Mammary epithelial cell (primary cell): ENCODE measurements at places on chromosomes 1 and 21. TPM values are rescaled to one million over a fixed set of nuclear protein-coding genes. Genes with fewer than 3 reads are reported as not detected.

GRCh38 chr1:203316626-203317093 is 11.3 kb downstream of the BTG2 start:
- no peak for DNase-seq

GRCh38 chr1:119374208-119374874 is 5.8 kb downstream of the HAO2 start:
- DNase-seq: peak; percentile 12

- no peak for DNase-seq
Measured at GRCh38 chr1:77051425-77051824, 167.8 kb downstream of the PIGK start.

The INSRR gene
- total RNA-seq: not detected

- peak; percentile 34 for DNase-seq
Measured at GRCh38 chr1:199173356-199173755, 534.5 kb downstream of the PTPRC start.

GRCh38 chr1:240074908-240075307 is 16.8 kb upstream of the FMN2 start:
- no peak for DNase-seq

The KRTAP11-1 gene
- total RNA-seq: not detected

DNA sequence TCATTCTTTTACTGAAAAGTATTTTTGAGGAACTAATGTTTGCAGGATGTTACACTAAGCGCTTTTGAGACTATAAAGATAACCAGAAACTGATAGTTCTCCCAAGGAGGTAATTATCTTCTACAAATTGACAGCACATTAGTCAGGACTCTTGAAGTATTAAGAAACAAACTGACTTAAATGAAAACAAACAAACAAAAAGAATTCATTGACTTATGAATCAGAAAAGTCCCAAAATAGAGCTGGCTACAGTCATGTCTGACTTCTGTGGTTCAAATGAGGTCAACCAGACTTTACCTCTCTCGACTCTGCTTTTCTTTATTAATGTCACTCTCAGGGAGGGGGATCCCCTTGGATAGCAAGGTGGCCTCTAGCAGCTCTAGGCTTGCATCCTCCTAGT is 296.8 kb downstream of the TPR start:
- no peak for DNase-seq

DNA sequence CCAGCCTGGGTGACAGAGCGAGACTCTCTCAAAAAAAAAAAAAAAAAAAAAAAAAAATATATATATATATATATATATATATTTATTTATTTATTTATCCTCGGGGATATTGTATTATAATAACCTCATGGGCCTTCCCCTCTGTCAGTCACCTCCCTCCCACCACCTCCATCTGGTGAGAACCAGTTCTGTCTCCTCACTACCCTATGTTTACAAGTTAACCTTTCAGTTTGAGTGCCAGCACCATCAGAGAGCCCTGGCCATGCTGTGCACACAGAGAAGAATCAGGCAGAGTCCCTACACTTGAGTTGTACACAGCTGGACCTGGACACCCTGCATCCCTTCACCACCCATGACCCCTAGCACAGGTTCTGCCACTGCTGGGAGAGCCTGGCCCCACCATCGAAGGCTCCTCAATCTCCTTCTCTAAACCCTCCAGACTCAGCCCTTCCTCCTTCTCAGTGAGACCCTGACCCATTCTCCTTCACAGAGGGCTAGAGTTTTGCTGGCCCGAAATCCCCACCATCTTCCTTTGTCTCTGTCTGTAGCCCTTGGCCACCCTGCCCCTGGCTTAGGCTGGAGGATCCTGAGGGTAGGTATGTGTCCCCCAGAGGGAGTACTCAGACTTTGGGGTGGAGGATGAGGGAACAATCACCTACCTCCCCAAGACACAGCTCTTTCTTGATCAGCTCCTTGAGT is 1.2 kb downstream of the S100A5 start:
- no peak for DNase-seq

The NPL gene
- 3.3 and 5.5 TPM in 2 replicates for total RNA-seq

- DNase-seq: no peak
Measured at GRCh38 chr1:28286111-28286510, 26.8 kb downstream of the SESN2 start.

- DNase-seq: no peak
Measured at GRCh38 chr1:151156515-151156819, at the start of gene TNFAIP8L2. Gene TNFAIP8L2 (plus strand): TSS chr1:151156649. CDS start chr1:151158698, 2,049 bp downstream.

DNA sequence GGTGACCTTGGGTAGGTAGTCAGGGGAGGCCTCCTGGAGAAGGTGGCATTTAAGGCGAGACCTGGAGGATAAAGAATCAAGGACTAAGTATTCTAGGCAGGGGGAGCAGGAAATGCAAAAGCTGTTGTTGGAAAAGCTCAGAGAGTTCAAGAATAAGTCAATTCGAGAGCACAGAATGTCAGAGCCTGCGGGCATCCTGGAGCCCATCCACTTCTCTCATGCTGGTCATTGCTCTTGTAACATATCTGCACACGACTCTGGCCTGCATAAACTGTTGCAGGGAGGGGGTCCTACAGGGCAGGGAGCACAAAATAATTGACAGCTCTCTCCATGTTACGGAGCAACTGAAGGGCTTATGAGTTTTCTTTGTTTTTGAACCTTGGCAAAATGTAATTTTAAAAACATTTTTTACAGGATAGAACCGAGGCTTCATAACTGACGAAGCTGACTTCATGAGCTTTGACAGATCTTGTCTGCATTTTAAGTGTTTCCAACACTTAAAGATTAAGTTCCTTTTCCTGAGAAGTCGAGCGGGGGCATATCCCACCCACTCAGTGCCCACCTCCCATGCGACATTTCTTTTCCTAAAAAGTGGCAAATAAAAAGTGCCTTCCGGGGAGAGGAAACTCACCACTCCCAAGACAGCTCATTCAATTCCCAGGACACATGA is 4.2 kb downstream of the PLA2G5 start:
- DNase-seq: no peak

- DNase-seq: no peak
Measured at GRCh38 chr1:150829751-150830150, 21.7 kb upstream of the CTSK start.

The GJB5 gene
- 63.8 and 95.5 TPM in 2 replicates for total RNA-seq

GRCh38 chr1:63983391-63984256 is 209.8 kb downstream of the ROR1 start:
- peak; percentile 90 for DNase-seq

DNA sequence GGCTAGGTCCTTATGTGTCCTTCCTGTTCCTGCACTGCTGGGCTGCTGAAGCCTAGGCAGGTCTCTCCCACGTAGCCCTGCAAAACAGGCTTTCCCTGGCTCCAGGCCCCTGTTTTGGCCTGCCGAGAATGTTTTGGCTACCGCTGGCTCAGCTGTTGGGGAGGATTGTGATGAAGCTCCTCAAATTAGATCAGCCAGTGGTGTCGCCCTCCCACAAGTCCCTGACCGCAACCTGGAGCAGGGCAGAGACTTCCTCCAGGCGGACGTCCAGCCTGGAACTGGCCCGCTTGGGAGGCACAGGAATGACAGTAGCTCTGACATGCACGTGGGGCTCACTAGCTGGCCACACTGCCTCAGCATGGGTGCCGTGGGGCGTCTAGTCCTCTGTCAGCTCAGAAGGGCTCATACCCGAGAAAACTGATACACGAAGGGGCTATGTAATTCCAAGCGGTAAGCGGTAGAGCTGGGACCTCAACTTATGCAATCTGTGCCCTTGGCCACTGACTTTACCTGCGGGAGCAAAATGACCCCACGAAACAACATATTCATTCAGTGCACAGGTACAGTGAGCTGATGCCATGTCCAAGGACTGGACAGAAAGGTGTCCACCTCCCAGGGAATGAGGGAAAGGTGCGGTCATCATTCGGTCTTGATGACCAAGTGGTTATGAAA is 26.6 kb downstream of the DHRS3 start:
- peak; percentile 36 for DNase-seq

DNA sequence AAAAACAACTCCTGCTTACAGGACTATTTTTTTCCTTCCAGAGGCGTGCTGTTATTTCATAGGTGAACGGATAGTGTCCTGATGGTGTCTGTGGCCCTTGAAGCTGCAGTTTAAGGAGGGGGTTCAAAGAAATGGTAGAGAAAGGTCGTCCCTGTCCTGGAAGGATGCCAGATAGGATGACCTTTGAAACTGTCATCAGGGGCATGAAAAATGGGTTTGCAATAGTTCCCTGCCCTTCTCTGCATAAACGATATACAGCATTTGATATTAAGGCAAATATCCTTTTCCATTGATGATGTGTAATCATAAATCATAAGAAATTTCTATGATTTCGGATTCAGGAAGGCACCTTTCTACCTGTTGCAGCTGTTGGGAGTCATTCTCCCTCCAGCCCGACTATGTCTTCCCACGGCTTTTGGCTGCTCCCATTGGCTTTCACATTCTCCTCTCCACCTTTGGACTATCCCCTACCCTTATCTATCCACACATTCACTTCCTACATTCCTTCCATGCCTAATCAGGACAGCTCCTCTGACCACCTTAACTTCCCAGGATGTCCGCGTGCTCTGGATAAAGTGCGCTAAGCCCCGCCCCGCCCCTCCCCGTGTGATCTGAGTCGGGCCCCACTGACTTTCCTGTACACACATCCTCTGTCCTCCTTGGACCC is 209.8 kb downstream of the DISC1 start:
- DNase-seq: no peak

- peak; percentile 10 for DNase-seq
Measured at GRCh38 chr21:29893687-29894086, 46.1 kb downstream of the GRIK1 start.

The CCDC30 gene
- 0.66 and 1.4 TPM in 2 replicates for total RNA-seq

DNA sequence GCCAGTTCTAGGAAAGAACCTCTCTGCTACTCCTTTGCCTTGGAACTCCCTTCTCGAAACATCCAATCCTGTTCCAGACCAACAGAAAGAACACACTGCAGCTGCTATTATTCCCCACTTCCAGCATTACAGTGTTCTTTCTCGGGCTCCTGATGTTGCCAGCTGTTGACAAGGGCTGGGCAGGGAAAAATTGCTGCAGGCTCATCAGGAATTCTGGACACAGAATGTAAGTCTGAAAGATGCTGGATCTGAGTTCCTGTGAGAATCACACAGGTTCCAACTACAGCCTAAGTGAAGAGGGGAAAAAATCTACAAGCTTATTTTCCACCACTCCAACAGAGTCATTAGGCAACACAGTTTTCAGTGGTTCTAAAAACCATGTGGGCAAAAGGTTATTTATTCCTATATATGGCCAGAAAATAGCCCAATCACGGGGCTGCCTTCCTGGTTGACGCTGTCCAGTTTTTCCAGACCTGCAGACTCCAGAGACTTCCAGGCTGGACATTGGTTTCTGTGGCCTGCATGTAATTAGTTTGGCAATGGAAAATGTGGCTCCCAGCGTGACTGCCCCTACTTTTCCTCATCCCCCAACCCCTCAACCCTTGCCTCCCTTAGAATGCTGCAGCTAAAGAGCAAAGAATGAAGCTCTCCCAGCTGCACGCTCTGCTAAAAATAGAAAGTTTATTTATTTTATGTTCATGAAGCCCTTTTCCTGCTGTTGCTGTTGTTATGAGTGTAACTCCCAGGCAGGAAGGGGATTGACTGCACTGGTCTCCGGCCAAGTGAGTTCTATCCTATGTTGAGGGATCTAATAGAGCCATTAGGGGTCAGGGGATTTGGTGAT is 8.3 kb upstream of the KIAA0040 start:
- DNase-seq: no peak

The C8B gene
- total RNA-seq: not detected in 2 replicates

DNA sequence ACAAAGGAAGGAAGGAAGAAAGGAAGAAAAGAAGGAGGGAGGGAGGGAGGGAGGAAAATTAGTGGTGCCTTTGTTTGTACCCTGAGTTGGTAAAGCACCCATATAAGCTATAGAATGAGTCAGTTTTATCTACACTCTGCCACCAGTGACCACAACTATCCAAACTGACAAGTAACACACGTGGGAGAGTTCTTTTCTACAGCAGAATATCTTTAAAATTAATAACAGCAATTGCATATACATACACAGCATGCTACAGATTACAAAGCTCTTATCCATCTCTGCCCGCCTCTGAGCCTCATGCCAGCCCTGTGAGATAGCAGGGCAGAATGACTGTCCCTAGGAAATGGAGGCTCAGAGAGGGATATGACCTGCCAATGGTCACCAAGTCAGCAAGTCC is 20.3 kb downstream of the CDCP2 start:
- no peak for DNase-seq

DNA sequence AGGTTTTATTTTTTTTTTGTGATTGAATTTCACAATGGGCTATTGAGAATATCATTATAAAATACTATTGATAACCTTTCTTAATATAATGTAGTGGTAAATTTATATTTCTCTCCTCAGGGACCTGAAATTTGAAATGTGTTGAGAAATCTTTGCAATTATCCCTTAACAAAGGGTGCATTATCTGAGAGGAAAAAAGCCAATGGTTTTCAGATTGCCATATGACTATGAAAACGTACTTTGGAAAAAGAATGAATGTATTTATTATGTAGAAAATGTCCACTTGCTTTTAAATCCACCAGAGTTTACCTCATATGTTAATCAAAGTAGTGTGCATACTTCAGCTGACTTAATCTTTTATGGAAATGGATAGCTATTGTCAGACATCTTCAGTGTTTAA is 441.1 kb downstream of the AMY1C start:
- no peak for DNase-seq

- peak; percentile 96 for DNase-seq
Measured at GRCh38 chr1:16612332-16613172, 812 bp downstream of the NBPF1 start.
